ENCODE measurements at places on chromosomes 4 and X.

DNA sequence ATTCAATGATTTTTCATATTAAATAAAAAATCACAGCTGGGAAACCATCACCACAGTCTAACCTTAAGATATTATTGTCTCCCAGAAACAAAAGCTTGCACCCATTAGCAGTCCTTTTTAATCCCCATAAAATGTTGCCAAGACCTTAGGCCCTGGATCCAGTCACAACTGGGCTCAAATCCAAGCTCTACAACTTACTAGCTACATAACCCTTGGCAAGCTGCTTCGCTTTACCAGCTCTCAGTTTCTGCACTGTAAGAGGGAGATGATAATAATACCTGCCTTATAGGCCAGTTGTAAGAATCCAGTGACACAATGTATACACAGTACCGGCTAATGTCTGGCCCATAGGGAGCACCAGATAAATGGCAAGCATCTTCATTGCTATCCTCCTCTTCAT is 400.9 kb upstream of the FGF13 start:
- no peak for DNase-seq

DNA sequence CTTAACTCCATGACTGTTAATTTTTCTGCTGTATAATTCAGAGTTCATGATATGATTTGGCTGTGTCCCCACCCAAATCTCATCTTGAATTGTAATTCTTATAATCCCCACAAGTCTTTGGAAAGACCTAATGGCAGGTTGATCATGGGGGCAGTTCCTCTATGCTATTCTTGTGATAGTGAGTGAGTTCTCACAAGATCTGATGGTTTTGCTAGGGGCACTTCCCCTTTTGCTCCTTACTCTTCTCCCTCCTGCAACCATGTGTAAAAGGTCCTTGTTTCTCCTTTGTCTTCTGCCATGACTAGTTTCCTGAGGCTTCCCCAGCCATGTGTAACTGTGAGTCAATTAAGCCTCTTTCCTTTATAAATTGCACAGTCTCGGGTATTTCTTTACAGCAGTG is 1751.9 kb downstream of the ARAP2 start:
- DNase-seq, result no peak

- no peak for DNase-seq
Observed at GRCh38 chr4:41257906-41258305, 1.2 kb downstream of the UCHL1 start.

GRCh38 chr4:69120870-69121269 is 24.6 kb downstream of the UGT2B7 start:
- DNase-seq, result no peak

- no peak for DNase-seq
Observed at GRCh38 chrX:40374486-40374885, 206.3 kb upstream of the ATP6AP2 start.

DNA sequence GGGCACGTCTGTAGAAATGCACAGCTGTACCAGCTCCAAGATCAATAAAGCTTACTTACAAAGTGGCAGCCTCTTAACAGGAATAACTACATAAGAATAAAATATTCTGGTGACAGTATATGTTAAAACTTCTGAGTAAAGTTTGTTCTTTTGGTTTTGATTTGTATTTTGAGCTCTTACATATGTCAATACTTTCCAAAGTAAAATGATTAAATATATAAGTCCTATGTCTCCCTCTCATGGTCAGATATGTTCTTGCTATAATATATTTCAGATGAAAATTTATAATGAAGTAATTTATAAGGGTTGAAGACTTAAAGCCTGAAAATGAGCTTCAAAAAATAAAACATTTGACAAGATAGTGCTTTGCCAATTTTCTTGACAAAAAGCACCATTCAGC is 254.4 kb downstream of the NPFFR2 start:
- DNase-seq, result no peak

DNA sequence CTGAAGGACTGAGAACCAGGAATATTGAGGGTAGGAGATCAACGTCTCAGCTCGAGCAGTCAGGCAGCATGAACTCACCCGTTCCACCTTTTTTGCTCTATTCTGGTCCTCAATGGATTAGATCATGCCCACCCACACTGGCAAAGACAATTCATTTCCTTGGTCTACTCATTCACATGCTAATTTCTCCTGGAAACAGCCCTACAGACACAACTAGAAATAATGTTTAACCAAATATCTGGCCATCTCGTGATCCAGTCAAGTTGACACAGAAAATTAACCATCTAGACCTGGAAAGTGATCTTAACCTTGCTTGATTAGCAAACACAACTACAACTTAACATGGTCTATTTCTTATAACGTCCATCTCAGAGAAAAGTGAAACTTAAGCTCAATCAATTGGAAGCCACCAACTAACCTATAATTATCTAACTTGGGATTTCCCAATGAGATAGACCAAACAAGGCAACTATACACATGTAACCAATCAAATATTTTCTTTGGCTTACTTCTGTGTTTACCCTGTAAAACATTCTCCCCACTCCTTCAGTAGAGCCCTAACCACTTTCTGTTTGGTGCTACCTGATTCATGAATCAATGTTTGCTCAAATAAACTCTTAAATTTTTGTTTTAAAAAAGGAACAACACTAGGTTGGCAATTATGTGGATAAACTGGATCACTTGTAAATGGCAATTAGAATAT is 69.7 kb upstream of the MAMLD1 start:
- DNase-seq, result no peak

DNA sequence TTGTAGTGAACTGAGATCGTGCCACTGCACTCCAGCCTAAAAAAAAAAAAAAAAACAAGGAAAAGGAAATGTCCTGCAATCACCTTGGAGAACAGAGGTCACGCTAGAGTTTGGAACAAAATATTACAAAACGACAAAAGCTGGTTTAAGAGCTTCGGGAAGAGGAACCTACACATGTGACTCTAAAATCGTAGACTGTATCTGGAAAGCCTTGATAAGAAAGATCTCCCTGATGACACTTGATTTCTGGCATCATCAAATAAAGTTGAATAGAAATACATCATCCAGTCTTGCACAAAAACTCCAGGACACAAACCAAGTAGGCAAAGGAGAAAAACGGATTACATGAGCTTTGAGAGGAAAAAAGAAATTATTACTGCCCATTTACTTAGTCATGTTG is 31.1 kb upstream of the DOCK11 start:
- no peak for DNase-seq

DNA sequence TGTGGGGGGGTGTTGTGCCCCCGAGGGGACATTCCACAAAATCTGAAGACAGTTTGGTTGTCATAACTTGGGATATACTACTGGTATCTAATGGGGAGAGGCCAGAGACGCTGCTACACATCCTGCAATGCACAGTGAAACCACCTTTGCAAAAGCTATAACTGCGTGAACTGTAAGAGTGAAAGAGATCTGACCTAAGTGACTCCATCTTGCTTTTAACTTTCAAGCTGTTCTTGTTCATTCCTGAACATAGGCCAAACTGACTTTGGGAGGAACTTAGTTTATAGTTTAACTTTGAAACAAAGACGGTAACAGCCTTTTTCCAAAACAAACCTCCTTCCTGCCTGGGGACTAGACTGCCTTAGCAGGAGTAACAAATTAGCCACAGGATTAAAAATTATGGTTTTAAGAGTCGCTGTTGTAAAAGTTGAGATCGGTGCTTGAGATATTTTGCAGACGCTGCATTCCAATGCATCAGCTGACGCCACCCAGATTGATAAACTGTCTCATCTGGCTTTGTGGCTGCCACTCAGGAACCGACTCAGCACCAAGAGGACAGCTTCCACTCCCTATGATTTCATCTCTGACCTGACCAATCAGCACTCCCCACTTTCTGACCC is 70.9 kb downstream of the ATXN3L start:
- no peak for DNase-seq

DNA sequence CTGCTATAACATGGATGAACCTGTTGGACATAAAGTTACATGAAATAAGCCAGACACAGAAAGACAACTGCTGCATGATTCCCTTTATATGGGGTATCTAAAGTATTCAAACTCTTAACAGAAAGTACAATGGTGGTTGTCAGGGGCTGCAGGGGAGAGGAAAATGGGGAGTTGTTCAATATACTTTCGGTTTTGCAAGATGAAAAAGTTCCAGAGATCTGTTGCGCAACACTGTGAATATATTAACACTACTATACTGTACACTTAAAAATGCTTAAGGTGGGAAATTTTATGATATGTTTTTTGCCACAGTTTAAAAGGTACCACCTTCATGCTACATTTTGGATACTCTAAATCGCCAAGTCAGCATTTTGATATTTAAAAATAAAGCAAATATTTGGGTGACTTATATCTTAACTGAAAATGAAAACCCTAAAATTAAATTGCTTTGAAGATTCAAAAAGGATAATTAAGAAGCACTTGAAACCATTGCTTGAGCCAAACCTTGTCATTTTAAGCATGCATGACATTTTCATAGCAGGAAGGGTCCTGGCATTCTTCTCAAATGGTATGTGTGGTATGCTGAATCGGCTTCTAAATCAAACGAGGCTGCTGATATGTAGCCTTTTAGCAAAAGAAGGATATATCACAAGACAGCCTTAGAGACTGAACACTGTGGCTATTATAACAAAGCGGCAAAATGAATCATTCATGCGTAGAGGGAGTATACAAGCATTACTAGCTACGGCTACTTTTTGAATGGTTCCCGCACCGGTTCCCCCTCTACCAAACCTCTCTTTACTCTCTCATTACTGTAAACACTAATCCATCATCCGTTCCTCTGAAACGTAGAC is 607.1 kb upstream of the DIPK2B start:
- DNase-seq, result peak; percentile 55

DNA sequence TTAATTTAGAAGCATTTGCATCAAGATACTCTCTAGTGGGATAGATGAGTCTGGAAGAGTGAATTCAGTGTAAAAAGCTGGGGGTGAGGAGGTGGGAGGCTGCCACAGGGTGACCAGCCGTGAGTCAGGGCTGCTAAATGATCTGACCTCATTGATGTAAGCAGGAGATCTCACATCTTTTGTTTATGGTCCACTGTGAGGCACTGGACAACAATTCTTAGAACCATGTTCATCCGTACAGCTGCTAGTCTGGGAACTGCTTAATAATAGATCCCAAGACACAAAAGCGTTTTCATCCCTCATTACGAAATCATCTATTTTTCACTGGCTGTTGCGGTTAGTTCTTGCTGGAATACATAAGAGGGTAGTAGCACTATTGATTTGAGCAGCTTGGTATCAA is 14.1 kb downstream of the KLF3 start:
- no peak for DNase-seq

- no peak for DNase-seq
Observed at GRCh38 chr4:24932515-24933225, 19.8 kb upstream of the CCDC149 start.

- DNase-seq, result no peak
Observed at GRCh38 chr4:16626945-16627344, 271.5 kb downstream of the LDB2 start.

DNA sequence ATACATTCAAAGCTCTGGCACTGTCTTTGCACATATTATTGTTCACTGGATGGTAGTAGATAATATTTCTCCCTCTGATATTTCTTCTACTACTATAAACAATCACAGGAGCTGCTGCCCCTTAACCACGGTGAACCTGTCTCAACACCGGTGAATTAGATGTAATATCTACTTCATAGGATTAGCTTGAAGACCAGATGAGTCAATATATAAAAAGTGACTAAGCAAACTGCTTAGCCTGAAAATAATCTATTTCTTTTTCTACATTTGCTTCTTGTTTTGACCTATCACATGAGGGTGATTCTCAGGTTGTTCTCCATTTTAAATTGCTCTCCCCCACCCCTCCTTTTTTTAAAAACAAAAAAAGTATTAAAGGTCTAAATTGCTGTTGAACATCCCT is 645.5 kb downstream of the ANKRD50 start:
- no peak for DNase-seq

DNA sequence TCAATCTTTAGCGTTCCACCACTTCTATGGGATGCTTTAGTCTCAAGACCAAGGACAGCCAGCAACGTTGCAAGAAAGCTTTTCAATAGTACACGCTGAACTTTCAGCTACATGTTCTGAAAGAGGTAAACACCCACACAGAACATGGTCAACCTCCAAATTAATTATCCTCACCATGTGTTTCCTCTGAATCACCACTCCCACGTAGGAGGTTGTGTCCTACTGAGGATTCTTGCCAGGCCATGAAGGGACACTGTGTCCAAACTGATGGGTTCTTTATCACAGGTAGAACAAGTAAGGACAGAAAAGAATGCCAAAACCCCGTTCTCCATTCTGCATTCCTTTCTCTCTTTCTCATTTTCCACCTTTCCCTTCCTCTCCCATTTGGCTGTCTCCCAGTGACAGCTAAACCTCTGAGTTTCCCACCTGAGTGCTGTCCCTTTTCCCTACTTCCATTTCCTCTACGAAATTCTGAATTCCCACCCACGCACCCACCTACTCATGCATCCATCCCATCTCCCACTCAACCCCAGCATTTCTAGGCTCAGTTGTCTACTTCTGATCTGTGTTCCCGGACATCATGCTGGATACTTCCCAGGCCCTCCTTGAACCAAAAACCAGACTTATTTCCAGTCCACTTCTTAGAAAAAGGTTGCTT is 29.0 kb upstream of the GPM6B start:
- no peak for DNase-seq

DNA sequence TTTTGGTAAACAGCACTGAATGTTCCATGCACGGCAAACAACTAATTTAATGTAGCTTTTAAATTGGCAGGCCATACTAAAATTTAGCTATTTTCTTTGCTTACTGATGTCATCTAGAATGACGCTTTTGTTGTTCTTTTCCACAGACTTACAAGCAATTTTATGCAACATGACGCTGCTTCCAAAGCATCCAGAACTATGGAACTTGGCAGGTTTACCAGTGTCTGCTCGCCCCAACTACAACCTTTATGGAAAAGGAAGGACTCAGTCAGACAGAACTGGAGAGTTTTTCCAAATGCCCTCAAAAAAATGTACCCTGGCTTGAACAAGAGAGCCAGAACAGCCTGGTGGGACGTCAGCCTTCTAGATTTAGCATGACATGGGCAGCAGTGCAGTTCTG is 58.7 kb downstream of the ANOS1 start:
- DNase-seq, result no peak

DNA sequence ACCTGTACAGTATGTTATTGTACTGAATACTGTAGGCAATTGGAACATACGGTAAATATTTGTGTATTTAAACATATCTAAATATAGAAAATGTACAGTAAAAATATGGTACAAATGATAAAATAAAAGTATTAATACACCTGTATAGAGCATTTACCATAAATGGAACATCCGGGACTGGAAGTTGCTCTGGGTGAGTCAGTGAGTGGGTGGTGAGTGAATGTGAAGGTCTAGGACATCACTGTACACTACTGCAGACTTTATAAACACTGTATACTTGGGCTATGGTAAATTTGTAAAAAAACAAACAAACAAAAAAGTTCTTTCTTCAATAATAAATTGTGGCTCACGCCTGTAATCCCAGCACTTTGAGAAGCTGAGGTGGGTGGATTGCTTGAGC is 52.4 kb upstream of the FHL1 start:
- DNase-seq, result no peak
